Thymus (tissue), 14 donors: ENCODE measurements at places on chromosomes 7 and 10. TPM values are rescaled to one million over a fixed set of nuclear protein-coding genes. Genes with fewer than 3 reads are reported as not detected.

Gene NRG3
- polyA plus RNA-seq = 0.09 TPM

GRCh38 chr10:42650374-42650773, 12.0 kb upstream of the ZNF33B start:
- no peak for DNase-seq

DNA sequence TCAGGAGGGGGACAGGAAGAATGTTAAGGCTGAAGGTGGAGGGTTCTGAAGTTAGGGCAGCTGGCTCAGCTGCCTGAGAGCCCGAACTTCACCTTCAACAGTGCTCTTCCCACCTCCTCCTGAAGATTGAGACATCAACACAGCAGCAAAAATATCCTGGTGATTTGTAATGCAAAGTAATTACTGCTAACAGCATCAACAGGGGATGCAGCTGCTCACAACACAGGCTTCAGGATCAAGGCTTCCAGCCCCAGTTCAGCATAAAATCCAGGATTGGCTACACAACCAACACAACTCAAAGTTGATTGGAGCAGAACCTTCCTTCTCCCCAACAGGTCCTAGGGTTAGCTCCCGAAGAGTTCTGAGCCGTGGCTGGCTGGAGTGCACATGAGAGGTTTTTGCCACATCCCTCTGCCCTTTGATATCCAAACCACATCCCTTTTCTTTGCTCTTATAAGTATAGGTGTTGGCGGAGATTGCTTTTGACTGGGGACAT, 242.4 kb downstream of the KIAA1217 start:
- no peak for DNase-seq

Gene RPEL1
- polyA plus RNA-seq = 0.02 TPM

DNA sequence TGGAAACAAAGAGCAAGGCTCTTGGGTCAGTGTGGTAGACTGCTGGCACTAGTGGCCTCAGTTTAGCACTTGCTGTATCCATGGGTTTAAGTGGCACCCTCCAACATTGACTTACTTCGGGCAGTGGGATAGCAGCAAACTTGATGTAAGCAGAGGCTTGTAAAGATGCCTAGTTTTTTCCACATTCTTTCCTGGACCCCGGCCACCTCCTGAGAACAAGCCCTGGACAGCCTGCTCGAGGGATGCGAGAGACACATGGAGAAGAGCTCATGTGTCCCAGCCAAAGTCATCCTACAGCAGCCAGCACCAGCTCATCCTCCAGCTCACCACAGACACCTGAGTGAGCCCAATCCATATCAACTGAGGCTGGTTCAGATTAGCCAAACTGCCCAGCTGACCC, 142.7 kb upstream of the PCBD1 start:
- no peak for DNase-seq

DNA sequence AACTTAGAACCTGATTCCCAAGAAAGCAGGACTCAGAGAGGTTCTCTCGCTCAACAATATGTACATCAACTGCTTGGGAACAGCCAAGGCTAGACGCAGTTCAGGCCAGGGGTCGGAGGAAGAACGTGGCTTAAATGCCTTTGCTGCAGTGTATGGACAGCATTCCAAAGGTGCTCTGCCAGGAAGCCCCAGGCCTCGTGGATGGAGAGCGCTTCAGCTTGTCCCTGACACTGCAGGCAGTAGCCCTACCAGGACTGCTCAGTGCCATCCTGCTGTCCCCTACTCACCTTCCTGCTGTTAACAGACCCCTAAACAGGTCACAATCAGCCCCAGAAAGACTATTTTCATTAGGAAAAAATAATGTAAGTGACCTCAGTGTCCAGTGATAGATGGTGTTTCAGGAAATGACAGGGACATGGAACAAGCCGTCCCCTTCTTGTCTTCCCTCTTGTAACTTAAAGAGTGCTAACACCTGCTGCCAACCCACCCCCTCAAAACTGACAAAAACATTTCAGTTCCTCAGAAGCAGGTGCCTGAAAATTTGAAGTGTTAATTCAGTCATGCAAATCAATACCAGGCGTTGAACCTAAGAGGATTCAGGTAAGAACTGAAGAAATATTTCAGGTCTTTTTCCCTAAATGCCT, 16.5 kb downstream of the CREB3L2 start:
- peak; percentile 23 for DNase-seq

- peak; percentile 52 for DNase-seq
Measured at GRCh38 chr10:100872034-100872791, 40.5 kb upstream of the SLF2 start.

- DNase-seq = peak; percentile 74
Measured at GRCh38 chr10:22714479-22715289, at the start of gene PIP4K2A. PIP4K2A (minus strand) TSS chr10:22714578; CDS start chr10:22714326, 252 bp downstream.

Gene ZNF804B
- 0.02 TPM for polyA plus RNA-seq

Gene AKR1C4
- 0.02 TPM for polyA plus RNA-seq
